Activated naive CD4-positive, alpha-beta T cell (primary cell): ENCODE measurements at places on chromosomes 2 and 18.

DNA sequence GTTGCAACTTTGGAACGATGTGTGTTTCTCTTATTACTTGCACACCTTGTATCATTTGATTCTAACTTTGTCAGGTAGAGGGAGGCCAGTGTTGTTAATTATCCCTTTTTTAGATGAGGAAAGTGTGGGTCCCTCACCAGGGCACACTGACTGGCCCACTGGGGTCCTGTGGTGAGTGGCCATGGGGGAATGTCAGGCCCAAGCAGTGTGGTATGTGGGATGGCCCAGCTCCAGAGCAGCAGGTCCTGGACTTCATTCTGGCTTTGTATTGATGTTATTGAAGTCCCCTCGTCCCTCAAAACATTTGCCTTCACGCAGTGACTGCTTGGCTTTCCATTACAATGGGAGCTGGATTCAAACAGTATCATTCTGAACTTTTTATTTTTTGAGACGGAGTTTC, 11.7 kb downstream of the NCK2 start:
- no peak for DNase-seq

DNA sequence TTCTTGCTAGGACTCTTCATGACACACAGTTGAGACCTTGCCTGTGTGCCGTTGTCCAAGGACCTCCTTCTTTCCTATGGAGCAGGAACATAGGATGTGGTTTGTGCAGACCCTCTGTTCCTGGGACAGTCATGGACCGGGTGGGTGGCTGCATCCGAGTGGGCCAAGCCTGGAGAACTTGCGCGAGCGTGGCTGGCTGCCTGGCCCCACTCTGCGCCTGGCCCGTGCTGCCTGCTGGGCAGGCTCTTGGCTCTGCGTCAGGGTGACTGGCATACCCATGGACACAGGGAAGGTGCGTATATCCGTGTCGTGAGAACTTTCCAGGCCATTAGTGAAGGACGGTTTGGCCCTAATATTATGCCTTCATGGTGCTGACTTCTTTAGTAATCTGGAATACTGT, 68.2 kb downstream of the DCDC2C start:
- no peak for DNase-seq

- DNase-seq = no peak
Measured at GRCh38 chr2:187118331-187119099, 269.5 kb upstream of the ZSWIM2 start.

DNA sequence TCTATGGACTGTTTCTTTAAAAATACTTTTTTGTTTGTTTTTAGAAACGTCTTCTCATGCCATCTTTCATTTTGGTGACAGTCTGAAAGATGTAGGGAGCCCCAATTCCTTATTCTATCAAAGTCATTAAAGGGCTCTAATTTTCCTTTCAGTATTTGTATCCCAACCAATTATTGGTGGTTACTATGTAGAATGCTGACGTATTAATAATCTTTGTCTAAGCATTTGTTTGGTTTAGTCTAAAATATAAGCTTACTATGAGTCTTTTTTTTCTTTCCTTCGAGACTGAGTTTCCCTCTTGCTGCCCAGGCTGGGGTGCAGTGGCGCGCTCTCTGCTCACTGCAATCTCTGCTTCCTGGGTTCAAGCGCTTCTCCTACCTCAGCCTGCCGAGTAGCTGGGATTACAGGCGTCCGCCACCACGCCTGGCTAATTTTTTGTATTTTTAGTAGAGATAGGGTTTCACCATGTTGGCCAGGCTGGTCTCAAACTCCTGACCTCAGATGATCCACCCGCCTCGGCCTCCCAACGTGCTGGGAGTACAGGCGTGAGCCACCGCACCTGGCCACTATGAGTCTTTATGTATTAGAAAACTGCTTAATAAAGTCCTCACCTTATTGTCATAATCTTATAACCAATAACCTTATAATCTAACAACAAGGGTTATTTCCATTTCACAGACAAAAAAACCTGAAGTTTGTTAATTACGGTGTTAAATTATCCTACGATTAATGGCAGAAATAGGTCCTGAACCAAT, 849 bp upstream of the VRK2 start:
- DNase-seq = no peak

DNA sequence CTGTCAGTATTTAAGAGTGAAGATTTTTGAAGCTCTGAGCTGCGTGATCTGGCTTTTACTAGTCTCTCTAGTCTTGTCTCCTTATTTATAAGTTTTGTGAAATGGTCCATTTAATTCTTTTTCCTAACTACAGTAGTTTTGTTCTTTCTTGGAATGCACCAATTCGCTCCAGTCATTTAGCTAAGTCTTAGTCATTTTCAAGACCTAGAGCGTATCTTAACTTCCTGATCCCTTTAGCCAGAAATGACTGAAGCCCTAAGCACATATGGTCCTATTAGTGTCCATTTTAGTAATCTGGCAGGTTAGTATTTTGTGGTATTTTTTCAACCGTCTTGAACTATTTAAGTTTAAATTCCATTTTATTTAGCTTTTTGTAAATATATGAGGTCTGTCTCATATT, 3.6 kb downstream of the BIRC6 start:
- DNase-seq = no peak

- no peak for DNase-seq
Measured at GRCh38 chr2:30351116-30351515, 95.9 kb upstream of the LCLAT1 start.

- no peak for DNase-seq
Measured at GRCh38 chr18:1575084-1575483, 670.4 kb downstream of the ADCYAP1 start.

DNA sequence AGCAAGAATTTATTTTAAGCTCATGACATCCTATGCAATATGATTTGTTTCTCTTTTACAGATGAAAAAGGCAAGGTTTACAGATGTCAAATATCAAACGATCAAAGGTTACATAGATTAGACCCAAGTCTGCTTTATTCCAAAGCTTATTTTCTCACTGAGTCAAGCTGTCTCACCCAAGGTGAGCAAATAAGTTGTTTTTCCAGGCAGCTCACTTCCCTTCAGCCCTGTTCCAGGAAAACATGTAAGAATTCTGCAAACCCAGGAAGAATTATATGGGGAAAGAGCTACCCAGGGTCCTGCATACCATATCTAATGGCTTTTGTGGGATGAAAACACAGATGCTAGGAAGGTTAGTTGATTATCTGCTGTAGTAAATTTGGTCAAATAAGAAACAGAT, 57.7 kb upstream of the SCN9A start:
- no peak for DNase-seq

GRCh38 chr2:41101281-41101680, 649.4 kb upstream of the SLC8A1 start:
- DNase-seq = no peak

GRCh38 chr18:37322492-37323035, 243.0 kb downstream of the CELF4 start:
- no peak for DNase-seq

GRCh38 chr2:199627417-199627816, 169.7 kb upstream of the SATB2 start:
- no peak for DNase-seq

DNA sequence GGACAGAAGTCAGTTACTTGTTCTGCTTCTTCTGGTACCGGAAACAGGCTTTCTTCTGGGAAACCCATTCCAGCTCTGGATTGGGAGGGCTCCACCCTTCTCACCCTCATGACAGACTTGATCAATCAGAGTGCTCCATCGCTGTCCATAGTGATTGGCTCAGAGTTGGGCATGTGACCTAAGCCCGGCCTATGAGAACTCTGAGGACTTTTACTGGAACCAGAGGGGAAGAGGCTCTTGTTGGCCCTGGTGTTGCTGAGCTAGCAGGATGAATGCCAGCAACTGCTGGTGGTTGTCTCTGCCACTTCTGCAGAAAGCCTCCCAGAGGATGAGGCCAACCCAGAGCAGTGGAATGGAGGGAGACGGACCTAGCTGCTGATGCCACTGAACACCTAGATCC, 33.3 kb downstream of the TMEM37 start:
- no peak for DNase-seq

- DNase-seq = no peak
Measured at GRCh38 chr2:223230352-223230751, 178.4 kb downstream of the KCNE4 start.

DNA sequence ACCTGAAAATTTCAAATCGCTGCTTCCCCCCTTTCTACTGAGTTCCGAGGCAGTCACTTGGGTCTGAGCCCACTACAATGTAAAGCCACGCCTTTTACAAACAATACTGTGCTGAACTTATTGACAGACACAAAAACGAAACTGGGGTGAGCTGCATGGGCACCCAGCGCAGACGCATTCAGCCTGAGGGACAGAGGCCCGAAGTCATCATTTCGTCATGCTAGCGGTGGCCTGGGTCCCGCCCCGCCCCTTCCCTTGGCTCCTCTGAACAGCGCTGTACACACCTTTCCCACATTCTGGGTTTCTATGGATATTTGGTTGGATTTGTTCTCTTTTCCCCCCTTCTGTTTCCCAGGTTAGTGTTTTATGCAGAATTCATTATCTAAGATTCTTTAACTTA, 71.7 kb downstream of the EIPR1 start:
- DNase-seq = no peak

- DNase-seq = no peak
Measured at GRCh38 chr2:208407667-208408066, 1.1 kb downstream of the PTH2R start.

DNA sequence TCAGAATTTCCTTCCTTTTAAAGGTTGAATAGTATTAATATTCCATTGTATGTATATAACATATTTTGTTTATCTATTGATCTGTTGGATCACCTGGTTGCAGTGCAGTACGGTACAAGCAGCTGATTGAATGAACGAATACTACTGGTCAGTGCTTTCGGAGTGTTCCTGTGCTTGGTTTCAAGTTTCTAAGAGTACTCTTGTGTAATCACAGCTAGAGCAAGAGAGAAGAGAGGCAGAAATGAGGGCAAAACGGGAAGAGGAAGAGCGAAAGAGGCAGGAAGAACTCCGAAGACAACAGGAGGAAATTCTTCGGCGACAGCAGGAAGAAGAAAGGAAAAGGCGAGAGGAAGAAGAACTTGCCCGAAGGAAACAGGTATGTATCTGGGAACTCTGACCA, 40.3 kb upstream of the KCNJ13 start:
- no peak for DNase-seq

GRCh38 chr18:36887114-36887513, 58.2 kb downstream of the KIAA1328 start:
- DNase-seq = no peak

DNA sequence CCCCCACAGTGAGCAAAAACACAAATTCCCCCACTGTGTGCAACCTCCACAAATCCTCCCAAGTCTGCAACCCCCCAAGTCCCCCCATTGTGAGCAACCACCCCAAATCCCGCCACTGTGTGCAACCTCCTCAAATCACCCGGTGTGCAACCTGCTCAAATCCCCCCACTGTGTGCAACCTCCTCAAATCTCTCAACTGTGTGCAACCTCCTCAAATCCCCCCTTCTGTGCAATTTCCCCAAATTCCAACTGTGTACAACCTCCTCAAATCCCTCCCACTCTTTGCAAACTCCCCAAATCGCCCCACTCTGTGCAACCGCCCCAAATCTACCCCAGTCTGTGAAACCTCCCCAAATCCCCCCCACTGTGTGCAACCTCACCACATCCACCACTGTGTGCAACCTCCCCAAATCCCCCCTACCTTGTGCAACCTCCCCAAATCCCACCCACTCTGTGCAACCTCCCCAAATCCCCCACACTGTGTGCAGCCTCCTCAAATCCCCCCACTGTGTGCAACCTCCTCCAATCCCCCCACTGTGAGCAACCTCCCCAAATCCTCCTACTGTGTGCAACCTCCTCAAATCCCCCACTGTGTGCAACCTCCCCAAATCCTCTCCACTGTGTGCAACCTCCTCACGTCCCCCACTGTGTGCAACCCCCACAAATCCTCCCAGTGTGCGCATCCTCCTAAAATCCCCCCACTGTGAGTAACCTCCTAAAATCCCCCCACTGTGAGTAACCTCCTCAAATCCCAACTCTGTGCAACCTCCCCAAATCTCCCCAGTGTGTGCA, 115.2 kb downstream of the TPO start:
- DNase-seq = no peak

GRCh38 chr2:20208476-20208859, 16.5 kb downstream of the SDC1 start:
- DNase-seq = no peak

DNA sequence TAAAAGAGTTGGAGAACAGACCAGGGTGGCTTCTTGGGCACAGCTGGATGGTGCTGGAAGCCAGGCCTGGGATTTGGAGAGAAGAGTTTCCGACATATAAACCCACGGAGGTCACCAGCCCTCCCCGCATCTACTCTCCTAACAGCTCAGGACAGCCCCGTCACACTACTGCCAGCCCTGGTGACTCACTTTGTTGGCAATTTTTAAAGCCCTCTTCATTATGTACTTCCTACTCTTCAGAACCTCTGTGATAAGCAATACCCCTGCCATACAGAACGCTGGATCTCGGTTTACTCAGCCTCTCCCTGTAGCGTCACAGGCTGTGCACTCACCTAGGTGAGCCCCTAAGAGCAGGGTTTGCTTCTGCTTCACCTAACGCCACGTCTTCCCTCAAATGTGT, 48.1 kb downstream of the ID2 start:
- DNase-seq = no peak

GRCh38 chr2:112683550-112684414, 37.0 kb upstream of the NT5DC4 start:
- no peak for DNase-seq

DNA sequence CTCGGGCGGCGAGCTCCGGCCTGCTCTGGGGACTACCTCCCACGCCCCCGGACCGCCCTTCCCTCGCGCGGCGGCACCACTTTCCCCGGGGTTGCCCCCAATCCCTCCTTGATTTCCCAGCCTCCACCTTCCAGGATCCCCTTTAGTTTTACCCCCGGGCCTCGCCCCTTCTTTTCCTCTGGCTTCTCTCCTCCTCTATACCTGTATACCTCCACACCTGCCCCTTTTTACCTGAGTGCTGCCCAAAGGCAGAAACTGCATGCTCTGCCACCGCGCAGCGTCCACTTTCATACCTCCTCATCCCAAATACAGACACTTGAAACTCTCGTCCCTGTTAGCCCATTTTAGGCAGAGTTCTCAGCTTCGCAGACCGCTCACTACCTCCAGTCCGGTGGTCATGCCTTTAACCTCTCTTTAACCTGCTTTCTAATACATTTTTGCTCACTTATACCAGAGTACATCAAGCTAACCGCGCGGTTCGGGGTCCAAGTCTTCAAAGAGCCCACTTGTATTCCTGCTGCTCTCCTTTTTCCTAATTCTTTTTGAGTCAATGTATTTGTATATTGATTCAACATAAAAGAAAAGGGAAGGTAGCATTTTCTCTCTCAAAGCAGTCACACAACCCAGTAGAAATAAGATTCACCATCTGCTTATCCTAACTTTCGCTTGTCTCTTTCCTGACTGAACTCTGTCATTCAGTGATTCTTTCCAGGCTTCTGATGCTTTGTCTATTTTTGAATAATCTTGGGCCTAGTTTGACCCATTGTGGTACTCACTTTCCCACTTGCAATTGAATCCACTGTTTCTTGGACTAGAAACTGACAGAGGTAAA, 901 bp downstream of the SPOPL start:
- no peak for DNase-seq

DNA sequence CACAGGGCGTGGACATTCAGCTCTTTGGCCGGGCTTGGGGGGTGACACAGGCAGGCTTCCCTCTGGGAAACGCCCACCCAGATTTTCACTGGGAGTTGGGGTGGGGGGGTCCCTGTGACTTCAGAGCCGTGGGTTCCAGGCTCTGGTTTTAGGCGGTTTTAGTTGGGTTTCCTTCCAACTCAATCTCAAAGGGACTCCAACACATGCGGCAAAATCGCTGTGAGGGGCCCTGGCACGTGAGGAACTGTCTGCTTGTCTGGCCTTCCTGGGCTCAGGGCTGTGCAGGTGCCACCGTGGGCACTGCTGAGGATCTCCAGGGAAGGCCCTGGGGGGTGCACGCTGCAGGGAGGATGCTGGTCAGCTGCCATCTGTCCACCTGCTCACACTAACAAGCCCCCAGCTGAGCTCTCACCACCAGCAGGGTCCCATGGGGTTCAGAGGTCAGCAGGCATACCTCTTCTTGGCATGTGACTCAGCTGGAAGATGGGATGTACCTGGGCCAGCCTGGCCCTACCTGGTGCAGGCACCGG, 11.7 kb downstream of the HS6ST1 start:
- DNase-seq = no peak
